NAMALWA (cell line): ENCODE measurements at places on chromosomes 1 and 21.

GRCh38 chr1:198922638-198923430 lies 284.0 kb downstream of the PTPRC start:
- peak; percentile 27 for DNase-seq

DNA sequence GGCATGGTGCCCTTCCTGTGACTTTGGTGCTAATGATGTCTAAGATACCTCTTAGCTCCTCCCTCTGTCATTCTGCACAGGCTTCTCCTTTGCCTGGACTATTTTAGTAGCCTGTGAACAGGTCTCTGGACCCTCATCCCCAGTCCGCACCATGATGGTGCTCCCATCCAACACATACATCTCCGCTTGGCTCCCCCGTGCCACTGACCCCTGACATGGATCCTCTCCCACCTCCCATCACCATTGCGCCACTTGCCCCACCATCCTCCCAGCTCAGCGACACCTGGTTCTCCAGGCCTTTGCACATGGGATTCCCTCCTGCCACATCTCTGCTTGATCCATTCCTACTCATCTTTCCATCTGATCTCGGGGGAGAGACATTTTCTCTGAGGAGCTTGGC lies 33.9 kb downstream of the RUNX3 start:
- no peak for DNase-seq

GRCh38 chr1:169892176-169892926 lies 1.3 kb downstream of the SCYL3 start:
- DNase-seq: peak; percentile 28

DNA sequence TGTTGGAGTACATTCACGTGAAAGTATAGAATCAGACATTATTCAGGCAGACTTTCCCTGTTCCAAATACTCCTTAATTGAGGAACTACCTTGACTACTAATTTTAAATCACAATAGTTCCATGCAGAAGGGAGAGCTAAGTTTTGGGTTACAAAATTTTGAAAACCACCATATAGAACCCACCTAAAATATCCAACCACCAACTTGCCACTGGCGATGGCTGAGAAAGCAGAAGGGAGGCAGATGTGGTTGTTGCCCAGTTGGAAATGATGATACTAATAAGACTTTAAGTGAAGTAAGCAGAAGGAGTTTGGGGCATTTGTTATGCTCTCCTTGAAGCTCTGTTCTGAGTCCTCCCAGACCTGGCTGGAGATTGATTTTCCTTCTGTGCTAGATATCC lies 190.7 kb downstream of the HLX start:
- no peak for DNase-seq

GRCh38 chr21:17949421-17949820 lies 130.3 kb upstream of the C21orf91 start:
- DNase-seq: no peak

DNA sequence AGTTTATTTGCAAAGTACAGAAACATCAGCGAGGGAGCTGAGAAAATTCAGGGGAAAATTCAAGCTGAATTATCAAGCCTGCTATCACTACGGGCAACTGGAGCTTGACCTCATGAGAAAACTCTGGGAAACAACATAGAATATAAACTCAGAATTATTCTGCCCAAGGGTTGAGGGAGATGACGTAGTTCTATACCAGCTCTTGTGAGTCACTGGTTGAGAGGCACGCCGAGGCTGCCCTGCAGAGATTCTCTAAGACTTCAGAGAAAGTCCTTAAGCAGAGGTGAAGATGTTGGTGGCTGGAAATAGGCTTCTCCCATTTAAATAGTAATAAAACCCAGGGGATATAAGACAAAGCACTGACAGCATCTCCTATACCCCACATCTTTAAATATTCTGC lies 12.3 kb downstream of the SYDE2 start:
- DNase-seq: no peak

GRCh38 chr1:26496861-26497260 lies 24.6 kb downstream of the HMGN2 start:
- DNase-seq: no peak

DNA sequence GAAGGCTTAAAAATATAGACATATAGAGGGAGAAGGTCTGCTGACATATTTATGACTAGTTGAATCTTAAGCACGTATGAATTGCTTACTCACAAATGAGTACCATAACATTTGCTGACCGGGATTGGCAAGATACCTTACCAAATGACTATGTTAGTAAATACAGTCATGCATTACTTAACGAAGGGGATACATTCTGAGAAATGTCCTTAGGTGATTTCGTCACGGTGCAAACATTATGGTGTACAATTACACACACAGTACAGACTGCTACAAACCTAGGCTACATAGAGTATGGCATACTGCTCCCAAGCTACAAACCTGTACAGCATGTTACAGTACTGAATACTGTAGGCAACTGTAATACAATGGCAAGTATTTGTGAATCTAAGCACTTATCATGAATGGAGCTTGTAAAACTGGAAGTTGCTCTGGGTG lies 19.4 kb upstream of the UBE2U start:
- DNase-seq: no peak

DNA sequence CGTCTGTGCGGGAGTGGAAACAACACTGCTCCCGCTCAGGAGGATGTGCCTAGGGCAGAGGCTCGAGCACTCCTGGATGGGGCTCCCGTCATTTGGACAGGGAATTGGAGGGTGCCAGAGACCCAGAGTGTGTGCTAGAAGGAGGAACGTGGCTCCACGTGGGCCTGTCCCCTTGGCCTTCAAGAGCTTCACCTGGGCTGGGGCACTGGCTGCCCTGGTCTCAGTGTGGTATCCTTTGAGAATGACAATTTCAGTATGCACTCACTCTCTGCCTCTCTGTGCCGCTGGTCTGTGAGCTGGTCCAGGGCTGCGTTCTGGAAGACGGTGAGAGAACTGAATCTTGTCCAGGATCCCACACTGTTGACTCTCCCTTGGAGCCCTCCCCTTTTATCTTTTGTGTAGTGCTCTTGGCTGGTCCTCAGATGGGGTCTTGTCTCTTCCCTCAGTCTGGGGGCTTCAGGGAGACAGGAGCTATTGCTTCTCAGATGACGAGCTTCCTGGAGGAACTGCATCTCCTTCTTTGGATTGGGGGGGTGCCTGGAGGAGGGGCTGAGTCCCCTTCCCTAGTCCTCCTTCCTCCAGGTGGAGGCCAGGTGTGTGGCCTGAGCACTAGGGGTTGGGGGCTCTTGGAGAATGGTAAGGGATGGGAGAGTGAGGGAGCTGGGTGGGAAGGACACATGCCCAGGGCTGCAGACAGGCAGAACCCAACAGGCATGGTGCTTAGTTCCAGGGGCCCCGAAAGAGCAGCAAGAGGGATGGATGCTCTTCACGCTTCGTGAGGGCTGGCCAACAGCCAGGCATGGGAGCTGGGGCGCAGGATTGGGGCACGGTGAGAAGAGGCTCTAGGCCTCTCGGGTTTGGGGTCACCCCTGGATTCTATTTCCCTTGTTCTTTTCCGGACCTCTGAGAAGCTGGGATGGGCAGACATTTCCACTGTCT lies 14.8 kb upstream of the ETV3L start:
- no peak for DNase-seq

GRCh38 chr21:29557931-29558725 lies 259.4 kb downstream of the BACH1 start:
- no peak for DNase-seq

- DNase-seq: no peak
These were observed 3.4 kb upstream of the POFUT2 start for GRCh38 chr21:45290948-45291612.

- DNase-seq: no peak
These were observed 191.6 kb downstream of the PTPRC start for GRCh38 chr1:198830412-198830811.

- DNase-seq: no peak
These were observed at the start of gene TP73 for GRCh38 chr1:3651930-3652547. Gene TP73 (plus strand): TSS chr1:3652516. CDS start chr1:3682366, 29,850 bp downstream.

GRCh38 chr21:37278199-37278598 lies 11.1 kb upstream of the VPS26C start:
- DNase-seq: no peak

GRCh38 chr1:112440574-112440973 lies 44.6 kb downstream of the CTTNBP2NL start:
- no peak for DNase-seq

GRCh38 chr1:222554177-222554576 lies 6.3 kb upstream of the HHIPL2 start:
- DNase-seq: no peak

GRCh38 chr21:17513214-17514123 lies 626 bp downstream of the CXADR start:
- DNase-seq: no peak

- no peak for DNase-seq
These were observed 17.6 kb downstream of the RNF11 start for GRCh38 chr1:51253691-51254090.

DNA sequence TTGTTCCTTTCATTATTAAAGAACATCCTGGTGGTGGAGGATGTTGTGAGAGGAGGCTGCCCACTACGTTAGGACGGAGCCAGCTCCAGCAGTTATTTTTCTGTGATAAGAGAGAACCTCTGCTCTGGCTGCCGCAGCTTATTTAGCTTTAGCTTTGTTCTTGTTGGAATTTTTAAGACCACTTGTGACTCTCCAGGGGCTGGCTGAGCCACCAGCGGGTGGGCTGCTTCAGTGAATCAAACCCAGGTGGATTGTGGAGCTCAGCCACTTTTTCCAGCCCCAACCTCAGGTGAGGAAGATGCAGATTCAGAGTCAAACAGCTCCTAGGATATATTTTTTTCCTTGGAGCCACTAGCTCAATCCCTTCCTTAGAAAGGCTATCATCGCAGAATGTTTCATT lies 83.1 kb upstream of the CTTNBP2NL start:
- DNase-seq: no peak

DNA sequence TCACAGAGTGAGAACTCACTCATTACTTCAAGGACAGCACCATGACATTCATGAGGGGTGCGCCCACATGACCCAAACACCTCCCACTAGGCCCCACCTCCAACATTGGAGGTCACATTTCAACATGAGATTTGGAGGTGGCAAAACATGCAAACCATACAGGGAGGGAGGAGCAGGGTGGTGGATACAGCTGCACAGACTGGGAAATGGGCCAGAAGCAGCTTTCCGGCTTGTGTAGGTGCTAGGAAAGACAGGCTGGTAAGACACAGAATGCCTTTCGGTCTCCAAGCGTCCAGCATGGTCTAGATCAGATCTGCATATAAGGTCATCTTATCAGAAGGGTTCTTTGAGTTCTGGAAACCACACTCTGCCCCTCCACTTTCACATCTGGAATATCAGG lies 35.1 kb upstream of the TINAGL1 start:
- no peak for DNase-seq

- no peak for DNase-seq
These were observed 251.5 kb downstream of the SIPA1L2 start for GRCh38 chr1:232378266-232379062.

DNA sequence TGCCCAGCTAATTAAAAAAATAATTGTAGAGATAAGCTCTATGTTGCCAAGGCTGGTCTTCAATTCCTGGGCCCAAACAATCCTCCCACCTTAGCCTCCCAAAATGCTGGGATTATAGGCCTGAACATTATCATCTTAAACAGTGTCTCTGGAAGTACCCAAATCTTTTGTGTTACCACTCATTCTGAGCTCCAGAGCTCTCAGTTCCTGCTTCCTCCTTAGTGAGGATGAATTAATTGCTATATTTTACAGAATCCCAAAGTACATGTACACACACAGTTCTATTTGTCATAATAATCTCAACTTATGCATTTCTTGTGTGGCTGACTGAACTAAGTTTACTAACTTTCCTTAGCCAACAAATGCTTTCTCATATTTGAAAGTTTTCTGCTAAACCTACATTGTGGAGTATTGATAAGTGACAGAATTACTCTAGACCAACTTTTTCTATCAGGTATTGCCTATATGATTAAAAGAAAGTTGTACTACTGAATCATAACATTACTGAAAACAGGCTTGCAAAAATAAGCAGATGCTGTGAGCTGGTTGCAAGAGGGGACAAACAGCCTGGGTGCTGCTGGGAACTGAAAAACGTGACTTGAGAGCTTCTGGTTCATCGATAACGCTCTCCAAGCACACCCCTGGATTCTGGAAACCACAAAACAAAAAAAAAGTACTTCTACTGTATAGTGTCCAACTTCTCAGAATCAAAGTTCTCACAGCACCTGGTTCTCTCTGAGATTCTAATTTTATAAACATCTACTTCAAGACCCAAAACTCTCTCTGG lies 15.3 kb downstream of the VAV3 start:
- no peak for DNase-seq

- no peak for DNase-seq
These were observed 37.3 kb downstream of the PTAFR start for GRCh38 chr1:28139025-28139712.

DNA sequence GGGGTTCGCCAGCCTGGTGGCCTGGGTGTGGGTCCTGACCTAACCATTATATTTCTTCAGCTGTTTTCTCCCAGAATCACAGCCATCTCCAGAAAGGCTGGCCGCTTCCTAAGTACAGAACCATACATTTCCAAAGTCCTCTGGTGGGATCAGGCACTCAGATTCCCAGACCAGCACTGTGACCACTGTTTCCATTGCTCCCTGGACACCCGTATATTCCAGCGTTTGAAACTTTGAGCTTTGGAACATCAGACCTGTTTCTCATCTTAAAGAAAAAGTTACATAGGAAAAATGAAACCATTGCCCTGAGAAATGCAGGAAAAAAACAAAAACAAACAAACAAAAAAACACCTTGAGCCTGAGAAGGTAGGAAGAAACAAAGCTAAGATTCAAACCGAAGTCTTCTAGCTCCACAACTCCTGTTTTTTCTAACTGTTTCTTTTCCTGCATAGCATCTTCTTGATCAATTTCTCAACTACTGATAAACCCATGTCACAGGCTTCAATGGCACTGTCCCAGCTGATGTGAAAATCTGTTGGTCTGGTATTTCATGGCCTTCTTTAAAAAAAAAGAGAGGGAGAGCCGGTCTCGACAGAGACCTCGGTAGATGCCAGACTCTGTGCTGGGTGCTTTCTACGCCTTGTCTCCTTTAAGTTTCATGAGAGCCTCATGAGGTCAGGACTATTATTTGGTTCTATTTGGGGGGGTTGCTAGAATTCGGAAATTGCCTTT lies 221.3 kb downstream of the TOMM20 start:
- no peak for DNase-seq

DNA sequence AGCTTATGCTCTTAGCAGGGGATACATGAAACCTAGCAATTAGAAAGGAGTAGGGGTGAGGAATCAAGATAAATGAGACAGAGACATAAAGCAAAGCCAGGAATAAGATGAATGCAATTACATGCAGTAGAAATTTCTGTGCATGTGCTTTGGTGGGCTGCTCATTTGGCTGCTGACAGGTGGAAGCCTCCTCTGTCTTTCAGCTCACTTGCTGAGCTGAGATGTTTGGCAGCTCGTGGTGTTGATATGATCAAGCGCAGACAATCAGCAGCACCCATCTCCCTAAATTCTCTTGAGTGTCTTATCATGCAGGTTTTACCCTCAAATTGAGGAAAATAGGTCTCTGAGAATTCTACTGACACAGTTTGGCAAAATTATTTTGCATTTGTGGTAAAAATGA lies 108.3 kb upstream of the CD34 start:
- no peak for DNase-seq

- no peak for DNase-seq
These were observed 71.9 kb downstream of the LHX9 start for GRCh38 chr1:197989058-197989457.

GRCh38 chr1:201728731-201729130 lies 100.2 kb upstream of the IPO9 start:
- no peak for DNase-seq
